ENCODE measurements at places on chromosomes 12 and 14.
A peak's percentile ranks its signal among the peaks of the same experiment; 100 is the strongest.

DNA sequence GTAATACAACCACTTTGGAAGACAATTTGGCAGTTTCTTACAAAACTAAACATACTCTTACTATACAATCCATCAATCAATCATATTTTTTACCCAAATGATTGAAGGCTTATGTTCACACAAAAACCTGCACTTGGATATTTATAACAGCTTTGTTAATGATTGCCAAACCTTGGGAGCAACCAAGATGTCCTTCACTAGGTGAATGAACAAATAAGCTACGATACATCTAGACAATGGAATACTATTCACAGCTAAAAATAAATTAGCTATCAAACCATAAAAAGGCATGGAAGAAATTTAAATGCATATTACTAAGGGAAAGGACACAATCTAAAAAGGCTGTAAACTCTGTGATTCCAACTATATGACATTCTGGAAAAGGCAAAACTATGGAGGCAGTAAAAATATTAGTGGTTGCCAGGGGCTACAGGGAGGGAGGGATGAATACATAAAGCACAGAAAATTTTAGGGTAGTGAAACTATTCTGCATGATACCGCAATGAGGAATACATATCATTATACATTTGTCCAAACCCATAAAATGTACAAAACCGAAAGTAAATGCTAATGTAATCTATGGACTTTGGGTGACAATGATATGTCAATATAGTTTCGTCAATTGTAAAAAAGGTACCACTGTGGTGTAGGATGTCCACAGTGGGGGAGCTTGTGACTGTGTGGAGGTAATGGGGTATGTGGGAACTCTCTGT lies 70.5 kb downstream of the GPR65 start:
- H3K4me3 ChIP-seq = no peak overlapping the region
- H3K4me1 ChIP-seq = no peaks in the 10 kb centered on the region
- DNase-seq = no peak
- H3K36me3 ChIP-seq = no peaks in the 10 kb centered on the region
- H3K27me3 ChIP-seq = no peaks in the 10 kb centered on the region

DNA sequence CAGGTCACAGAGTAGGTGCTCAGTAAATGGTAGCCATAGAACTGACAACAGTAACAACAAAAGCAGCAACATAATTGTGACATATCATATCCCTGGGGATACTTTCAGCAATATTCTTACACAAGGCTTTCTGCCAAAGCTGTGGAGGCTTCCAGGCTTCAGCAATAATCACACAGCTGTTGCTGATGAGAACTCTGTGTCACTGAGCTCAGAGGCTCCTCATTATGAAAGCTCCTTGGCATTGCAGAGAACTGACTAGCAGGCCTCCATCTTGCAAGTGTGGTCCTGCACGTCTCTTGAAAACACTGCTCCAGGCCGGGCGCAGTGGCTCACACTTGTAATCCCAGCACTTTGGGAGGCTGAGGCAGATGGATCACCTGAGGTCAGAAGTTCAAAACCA lies 97.3 kb upstream of the BTG1 start:
- no peak overlapping the region for H3K4me3 ChIP-seq
- peak; percentile 17 for DNase-seq
- no peaks in the 10 kb centered on the region for H3K27me3 ChIP-seq
- H3K36me3 ChIP-seq = no peaks in the 10 kb centered on the region
- H3K4me1 ChIP-seq = no peaks in the 10 kb centered on the region

DNA sequence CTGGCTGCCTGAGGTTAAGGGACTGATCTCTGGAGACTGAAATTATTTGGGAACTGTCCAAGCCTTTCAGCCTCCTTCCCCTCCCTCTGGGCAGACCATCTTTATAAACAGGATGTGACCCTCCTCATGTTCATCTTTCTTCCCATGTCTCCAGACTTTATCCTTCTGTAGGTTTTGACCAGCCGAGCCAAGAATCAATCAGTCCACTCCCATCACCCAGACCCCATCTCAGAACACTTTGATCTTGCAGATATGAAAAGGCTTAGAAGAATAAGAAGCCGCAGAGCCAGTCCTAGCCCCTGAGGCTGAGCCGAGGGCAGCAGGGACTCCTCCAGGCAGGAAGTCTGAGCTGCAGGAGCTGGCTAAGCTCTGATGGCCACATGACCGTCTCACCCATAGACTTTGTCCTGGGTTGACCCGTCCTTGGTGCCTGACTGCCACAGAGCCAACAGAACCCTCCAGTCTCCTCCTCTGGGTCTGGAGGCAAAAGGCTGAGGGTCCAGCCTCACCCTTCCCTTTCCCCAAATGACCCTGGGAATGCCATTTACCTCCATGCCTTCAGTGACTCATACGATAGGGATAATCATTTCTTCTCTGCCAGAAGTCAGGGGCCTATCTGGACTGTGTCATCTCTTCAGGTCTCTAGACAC lies 1.6 kb downstream of the KRT71 start:
- H3K4me1 ChIP-seq = no peaks in the 10 kb centered on the region
- H3K27me3 ChIP-seq = no peaks in the 10 kb centered on the region
- DNase-seq = peak; percentile 58
- H3K27ac ChIP-seq = no peak overlapping the region
- H3K36me3 ChIP-seq = no peaks in the 10 kb centered on the region
- H3K4me3 ChIP-seq = no peak overlapping the region

DNA sequence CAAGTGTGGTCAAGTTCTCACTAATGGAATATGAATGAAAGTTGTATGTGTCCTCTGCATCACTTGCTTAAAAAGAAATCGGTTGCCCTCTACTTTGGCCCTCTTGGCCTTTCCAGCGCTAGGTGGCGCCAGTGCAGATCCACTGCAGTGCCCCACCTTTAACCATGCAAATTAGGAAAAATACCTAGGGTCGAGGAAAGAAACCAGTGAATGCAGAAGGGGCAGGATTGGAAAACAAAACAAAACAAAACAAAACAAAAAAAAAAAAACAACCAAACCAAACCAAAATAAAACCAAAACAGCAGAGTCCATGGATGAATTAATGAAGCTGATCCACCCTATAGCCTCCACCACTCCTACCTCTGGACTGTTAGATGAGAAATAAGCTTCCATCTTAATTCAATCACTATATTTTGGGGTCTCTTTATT lies 12.9 kb upstream of the NEMF start:
- no peaks in the 10 kb centered on the region for H3K27me3 ChIP-seq

DNA sequence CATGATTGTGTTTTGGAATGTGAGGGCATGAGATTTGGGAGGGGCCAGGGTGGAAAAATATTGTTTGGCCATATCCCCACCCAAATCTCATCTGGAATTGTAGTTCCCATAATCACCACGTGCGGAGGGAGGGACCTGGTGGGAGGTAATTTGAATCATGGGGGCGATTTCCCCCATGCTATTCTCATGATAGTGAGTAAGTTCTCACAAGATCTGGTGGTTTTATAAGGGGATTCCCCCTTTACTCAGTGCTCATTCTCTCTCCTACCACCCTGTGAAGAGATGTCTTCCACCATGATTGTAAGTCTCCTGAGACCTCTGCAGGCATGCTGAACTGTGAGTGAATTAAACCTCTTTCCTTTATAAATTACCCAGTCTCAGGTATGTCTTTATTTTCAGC lies 15.7 kb downstream of the OR10P1 start:
- H3K4me3 ChIP-seq = no peak overlapping the region
- H3K4me1 ChIP-seq = peaks cover 13% of the 10 kb centered on the region
- DNase-seq = no peak
- H3K27me3 ChIP-seq = no peaks in the 10 kb centered on the region
- no peaks in the 10 kb centered on the region for H3K36me3 ChIP-seq

- peaks cover 12% of the 10 kb centered on the region for H3K4me1 ChIP-seq
- no peaks in the 10 kb centered on the region for H3K36me3 ChIP-seq
- peaks cover 98% of the 10 kb centered on the region for H3K27me3 ChIP-seq
- DNase-seq = peak; percentile 67
- H3K4me3 ChIP-seq = peak overlapping the region; percentile 33
- H3K27ac ChIP-seq = no peak overlapping the region
Observed at GRCh38 chr14:36580856-36581831, 1.3 kb downstream of the NKX2-8 start.

DNA sequence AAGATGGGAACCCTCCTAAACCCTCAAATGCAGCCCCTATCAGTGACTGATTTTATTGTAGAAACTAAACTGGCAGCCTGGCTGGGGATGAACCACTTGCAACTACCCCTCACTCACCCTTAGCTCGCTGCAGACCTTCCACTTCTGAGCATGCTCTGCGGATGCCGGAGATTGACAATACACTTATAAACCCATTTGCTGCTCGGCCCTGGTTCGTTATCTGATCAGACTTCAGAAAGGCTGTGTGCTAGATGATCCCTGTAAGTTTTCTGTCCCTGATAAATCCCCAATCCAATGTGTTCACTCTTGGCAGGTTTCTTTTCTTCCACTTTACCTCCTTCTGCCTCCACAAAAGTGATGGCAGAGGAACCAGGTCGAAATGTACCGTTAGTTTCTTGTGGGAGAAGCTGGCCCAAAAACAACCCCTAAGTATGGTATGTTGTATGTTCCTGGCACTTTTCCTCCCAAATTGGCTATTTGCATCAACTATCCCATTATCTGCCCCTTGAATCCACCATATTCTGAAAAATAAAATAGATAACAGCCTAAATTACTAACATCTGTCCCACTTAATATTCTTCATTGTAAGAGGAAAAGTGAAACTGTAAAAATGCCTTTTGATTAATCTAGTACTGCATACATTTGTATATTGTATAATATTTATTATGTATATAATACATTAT lies 18.8 kb downstream of the RPH3A start:
- no peak overlapping the region for H3K4me3 ChIP-seq
- no peak overlapping the region for H3K27ac ChIP-seq
- H3K36me3 ChIP-seq = no peaks in the 10 kb centered on the region
- H3K4me1 ChIP-seq = no peaks in the 10 kb centered on the region
- peaks cover 61% of the 10 kb centered on the region for H3K27me3 ChIP-seq

- H3K36me3 ChIP-seq = no peaks in the 10 kb centered on the region
- no peaks in the 10 kb centered on the region for H3K4me1 ChIP-seq
- no peaks in the 10 kb centered on the region for H3K27me3 ChIP-seq
- no peak overlapping the region for H3K27ac ChIP-seq
- DNase-seq = no peak
Observed at GRCh38 chr12:10191865-10192264, 13.0 kb downstream of the TMEM52B start.

DNA sequence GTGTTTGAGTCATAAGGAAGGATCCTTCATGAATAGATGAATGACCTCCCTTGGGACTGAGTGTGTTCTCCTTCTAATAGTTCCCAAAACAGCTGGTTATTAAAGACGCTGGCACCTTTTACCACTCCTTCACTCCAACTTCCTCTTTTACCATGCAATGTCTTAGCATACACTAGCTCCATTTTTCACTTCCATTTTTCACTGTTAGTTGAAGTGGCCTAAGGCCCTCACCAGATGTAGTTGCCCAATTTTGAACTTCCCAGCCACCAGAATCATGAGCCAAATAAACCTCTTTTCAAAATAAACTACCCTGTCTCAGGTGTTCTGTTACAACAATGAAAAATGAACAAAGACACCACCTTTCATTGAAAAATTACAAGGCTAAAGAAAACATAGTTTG lies 64.7 kb downstream of the GPR65 start:
- no peak overlapping the region for H3K27ac ChIP-seq
- no peak overlapping the region for H3K4me3 ChIP-seq
- no peaks in the 10 kb centered on the region for H3K27me3 ChIP-seq
- no peaks in the 10 kb centered on the region for H3K4me1 ChIP-seq
- H3K36me3 ChIP-seq = no peaks in the 10 kb centered on the region
- DNase-seq = no peak

GRCh38 chr14:64700894-64701293 lies 3.3 kb upstream of the PLEKHG3 start:
- no peak overlapping the region for H3K27ac ChIP-seq
- no peak for DNase-seq
- no peaks in the 10 kb centered on the region for H3K27me3 ChIP-seq
- peaks cover 36% of the 10 kb centered on the region for H3K4me1 ChIP-seq

- no peaks in the 10 kb centered on the region for H3K27me3 ChIP-seq
- no peaks in the 10 kb centered on the region for H3K36me3 ChIP-seq
- H3K27ac ChIP-seq = no peak overlapping the region
Observed at GRCh38 chr12:40229690-40230651, 5.2 kb downstream of the LRRK2 start.

- DNase-seq = no peak
- H3K27me3 ChIP-seq = no peaks in the 10 kb centered on the region
- H3K4me1 ChIP-seq = no peaks in the 10 kb centered on the region
Observed at GRCh38 chr12:97292588-97292987, 170.0 kb upstream of the RMST start.

- H3K27me3 ChIP-seq = no peaks in the 10 kb centered on the region
- no peak overlapping the region for H3K27ac ChIP-seq
- DNase-seq = no peak
- H3K36me3 ChIP-seq = no peaks in the 10 kb centered on the region
- H3K4me3 ChIP-seq = no peak overlapping the region
Observed at GRCh38 chr12:44063671-44064070, 227.8 kb downstream of the TMEM117 start.

- H3K36me3 ChIP-seq = no peaks in the 10 kb centered on the region
- H3K27me3 ChIP-seq = no peaks in the 10 kb centered on the region
- no peak overlapping the region for H3K27ac ChIP-seq
- no peak for DNase-seq
- no peak overlapping the region for H3K4me3 ChIP-seq
Observed at GRCh38 chr12:7282844-7283243, 21.0 kb upstream of the ACSM4 start.

- H3K27ac ChIP-seq = no peak overlapping the region
- no peaks in the 10 kb centered on the region for H3K4me1 ChIP-seq
- DNase-seq = no peak
- no peak overlapping the region for H3K4me3 ChIP-seq
Observed at GRCh38 chr12:42607584-42608058, 18.1 kb upstream of the PRICKLE1 start.

- no peak for DNase-seq
- no peak overlapping the region for H3K27ac ChIP-seq
- H3K4me3 ChIP-seq = no peak overlapping the region
- peaks cover 24% of the 10 kb centered on the region for H3K4me1 ChIP-seq
Observed at GRCh38 chr14:99519347-99519881, 38.2 kb downstream of the CCNK start.

DNA sequence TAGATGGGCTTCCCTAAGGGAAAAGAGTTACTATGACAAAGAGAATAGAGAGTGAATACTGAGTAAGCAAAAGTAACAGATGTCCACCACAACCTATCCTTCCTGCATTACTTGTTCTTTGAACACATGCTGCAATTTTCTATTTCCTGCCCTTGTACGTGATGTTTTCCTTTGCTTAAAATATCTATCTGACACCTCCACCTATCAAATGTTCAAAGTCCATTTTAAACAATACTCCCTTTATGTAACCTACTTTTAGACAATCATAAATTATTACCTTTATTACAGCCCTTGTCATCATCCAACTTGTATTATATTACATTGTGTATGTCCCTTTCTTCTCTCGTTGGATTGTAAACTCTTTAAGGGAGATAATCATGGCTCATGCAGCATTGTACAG lies 147.2 kb upstream of the DYRK2 start:
- no peaks in the 10 kb centered on the region for H3K36me3 ChIP-seq
- H3K4me3 ChIP-seq = no peak overlapping the region
- no peak for DNase-seq
- H3K4me1 ChIP-seq = peaks cover 8% of the 10 kb centered on the region
- peak overlapping the region; percentile 78 for H3K27ac ChIP-seq

GRCh38 chr14:51533160-51533559 lies 118.5 kb upstream of the FRMD6 start:
- H3K4me3 ChIP-seq = no peak overlapping the region
- no peaks in the 10 kb centered on the region for H3K4me1 ChIP-seq
- H3K27me3 ChIP-seq = no peaks in the 10 kb centered on the region
- no peaks in the 10 kb centered on the region for H3K36me3 ChIP-seq
- DNase-seq = no peak
- H3K27ac ChIP-seq = no peak overlapping the region

GRCh38 chr12:44088647-44089046 lies 252.8 kb downstream of the TMEM117 start:
- DNase-seq = no peak
- H3K36me3 ChIP-seq = no peaks in the 10 kb centered on the region
- H3K27ac ChIP-seq = no peak overlapping the region
- no peaks in the 10 kb centered on the region for H3K27me3 ChIP-seq

Data from hepatocyte (in vitro differentiated cells).